ENCODE measurements at places on chromosomes 2 and 18.

DNA sequence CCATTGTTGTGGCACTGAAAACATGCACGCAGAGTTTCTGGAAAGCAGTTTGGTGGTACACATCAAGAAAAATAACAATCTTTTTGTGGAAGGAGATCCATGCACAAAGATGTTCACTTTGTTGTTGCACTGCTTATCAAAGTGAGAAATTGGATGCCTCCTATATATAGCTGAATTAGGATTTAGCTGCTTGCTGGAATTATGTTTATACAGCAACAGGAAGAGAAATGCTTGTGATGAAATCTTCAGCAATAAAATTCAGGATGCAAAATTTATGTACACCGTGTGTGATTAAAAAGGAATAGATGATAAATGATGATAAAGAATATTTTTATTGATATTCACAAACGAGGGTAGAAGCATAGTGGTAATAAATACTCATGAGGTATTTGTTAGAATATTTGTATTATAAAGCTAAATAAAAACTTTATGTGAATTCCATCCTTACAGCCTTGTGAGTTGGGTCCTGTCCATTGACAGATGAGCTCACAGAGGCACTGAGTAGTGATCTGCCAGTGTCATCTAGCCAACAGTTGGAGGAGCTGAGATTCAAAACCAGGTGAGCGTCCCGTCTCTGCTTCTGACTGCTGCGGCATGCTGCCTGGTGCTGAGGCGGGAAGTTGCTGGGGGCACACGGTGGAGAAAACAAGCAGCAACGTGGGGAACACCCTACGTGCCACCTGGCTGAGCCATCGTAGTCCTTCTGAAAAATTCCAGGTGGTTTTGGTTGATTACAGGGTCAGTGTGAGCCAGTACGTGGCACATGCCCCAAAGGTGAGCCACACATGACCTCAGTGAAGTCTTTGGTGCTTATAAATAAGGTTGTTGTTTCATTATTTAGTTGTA is 80.2 kb downstream of the ASAP2 start:
- DNase-seq: no peak

- peak; percentile 84 for DNase-seq
These were observed 66.3 kb upstream of the TCF7L1 start for GRCh38 chr2:85066874-85067351.

GRCh38 chr2:74632209-74632938 is 15.8 kb downstream of the M1AP start:
- DNase-seq: peak; percentile 67

DNA sequence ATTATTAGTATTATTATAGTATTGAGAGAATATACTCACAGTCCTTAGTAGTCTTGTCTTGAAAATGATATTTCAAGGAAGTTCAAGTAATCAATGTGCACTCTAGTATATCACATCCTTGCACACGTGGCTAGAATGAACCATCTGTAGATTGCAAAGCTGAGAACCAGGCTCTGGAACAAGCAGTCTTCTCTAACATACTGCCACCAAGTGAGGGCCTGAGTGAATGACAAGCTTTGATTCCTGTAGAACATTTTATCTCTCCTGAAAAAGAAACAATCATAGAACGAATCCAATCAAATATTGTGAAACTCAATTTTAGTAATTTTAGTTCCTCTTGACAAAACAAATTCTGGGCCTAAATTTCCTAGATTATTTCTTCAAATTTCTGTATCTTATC is 55.3 kb upstream of the SULT1C3 start:
- DNase-seq: peak; percentile 29

- no peak for DNase-seq
These were observed 680.3 kb downstream of the DPP10 start for GRCh38 chr2:115122701-115123100.

GRCh38 chr18:48983793-48984437 is 33.1 kb upstream of the SMAD7 start:
- no peak for DNase-seq
